NCI-H1417 (cell line): ENCODE measurements at places on chromosomes 4 and X.

GRCh38 chr4:139278912-139279759 lies 889 bp downstream of the MGARP start:
- no peak for DNase-seq

DNA sequence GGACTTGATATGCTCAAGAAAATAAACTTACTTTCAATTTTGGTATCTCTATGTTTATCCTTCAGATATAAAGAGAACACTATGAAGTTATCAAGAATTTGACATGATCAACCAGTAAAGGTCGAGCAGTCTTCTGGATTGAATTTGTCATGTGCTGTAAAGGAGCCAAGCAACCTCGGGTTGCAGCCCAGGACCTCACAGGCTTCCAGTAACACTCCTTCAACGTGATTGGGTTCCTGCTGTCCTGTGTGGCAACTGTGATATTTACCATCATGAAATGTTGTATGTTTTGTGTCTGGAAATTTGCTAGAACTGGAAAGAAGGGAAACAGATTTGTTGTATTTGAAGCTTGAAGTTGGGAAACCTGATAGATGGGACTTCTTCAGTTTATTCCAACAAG lies 52.0 kb upstream of the UGT2B7 start:
- DNase-seq = no peak

DNA sequence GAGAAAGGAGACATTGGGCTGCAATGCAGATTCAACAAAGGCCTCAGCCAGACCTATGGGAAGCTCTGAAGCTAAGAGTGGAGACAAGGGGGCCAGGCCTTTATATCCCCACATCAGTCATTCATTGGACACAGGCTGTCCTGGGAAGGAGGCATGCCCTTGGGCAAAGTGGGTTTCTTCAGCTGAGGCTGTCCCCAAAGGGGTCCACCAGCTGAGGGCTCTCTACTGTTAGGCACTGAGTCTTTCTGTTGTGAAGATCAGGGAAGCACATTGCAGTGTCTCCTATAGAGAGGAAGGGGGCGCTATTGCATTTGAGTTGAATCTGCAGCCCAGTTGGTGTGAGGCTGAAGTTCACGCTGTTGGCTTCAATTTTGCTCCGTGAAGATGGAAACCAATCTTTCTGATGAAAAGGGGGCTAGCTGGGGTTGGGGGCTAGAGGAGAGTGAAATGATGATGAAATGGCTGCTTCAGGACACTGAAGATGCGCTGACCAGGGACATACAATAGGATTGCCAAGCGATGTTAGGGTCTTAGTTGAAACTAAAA lies 48.0 kb downstream of the SLC25A5 start:
- peak; percentile 79 for DNase-seq

DNA sequence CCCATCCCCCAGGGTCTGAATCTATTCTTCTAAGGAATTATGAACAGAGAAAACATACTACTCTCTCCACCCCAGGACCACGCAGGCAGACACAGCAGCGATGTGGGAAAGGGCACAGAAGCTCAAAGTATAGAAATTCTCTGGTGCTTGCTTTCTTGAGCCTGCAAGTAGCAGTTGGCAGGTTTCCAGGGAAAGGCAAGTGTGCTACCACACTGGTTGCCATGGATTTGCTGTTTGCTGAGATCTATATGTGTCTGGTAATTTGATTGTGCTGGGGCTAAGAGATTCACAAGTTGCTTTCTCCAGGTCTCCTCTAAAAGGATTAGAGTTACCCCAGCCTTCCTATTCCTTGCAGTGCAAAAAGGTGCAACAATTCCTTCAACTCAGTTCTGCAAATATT lies 83.1 kb downstream of the GUCY2F start:
- DNase-seq = peak; percentile 63

DNA sequence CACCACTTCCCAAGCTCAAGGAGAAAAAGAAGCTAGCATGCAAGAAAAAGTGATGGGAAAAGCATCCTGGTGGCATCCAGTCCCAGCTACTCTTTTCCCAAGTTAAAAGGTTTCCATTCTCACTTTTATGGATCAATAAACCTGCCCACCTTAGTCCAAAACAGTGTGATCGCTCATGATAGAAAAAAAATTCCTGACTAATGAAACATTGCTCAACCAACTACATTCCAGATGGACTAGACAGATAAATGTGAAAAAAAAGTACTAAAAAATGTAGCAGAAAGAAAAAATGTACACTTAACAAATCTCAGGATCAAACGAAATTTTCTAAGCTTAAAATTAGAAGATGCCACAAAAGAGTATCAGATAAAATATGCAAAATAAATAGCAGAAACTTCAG lies 312.2 kb downstream of the TMA16 start:
- DNase-seq = no peak

DNA sequence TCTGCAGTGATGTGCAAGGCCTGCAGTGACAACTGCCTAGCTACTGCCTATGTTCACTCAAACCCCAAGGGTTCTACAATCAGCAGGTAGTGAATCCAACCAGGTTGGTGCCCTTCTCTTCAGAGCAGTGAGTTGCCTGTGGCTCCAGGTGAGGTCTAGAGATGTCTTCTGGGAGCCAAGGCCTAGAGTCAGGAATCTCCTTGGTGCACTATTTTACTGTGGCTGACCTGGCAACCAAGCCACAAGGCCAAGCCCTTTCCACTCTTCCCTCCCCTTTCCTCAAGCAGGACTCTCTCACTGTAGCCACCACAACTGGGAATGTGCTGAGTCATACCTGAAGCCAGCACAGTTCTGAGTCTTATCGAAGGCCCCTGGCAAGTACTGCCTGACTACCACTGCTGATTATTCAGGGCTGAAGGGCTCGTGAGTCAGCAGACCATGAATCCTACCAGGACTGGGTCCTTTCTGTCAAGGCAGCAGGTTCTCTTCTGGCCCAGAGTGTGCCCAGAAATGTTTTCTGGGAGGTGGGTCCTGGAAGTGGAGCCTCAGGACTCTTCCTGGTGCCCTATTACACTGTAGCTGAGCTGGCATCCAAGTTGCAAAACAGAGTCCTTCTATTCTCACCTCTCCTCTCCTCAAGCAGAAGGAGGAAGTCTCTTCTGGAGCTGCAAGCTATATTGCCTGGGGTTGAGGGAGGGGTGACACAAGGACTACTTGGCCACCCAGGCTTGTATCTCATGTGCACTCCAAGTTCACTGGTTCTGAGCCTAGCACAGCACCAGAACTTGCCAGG lies 111.6 kb downstream of the BTC start:
- no peak for DNase-seq

- no peak for DNase-seq
These were observed 102.9 kb downstream of the RBM47 start for GRCh38 chr4:40526741-40527140.

DNA sequence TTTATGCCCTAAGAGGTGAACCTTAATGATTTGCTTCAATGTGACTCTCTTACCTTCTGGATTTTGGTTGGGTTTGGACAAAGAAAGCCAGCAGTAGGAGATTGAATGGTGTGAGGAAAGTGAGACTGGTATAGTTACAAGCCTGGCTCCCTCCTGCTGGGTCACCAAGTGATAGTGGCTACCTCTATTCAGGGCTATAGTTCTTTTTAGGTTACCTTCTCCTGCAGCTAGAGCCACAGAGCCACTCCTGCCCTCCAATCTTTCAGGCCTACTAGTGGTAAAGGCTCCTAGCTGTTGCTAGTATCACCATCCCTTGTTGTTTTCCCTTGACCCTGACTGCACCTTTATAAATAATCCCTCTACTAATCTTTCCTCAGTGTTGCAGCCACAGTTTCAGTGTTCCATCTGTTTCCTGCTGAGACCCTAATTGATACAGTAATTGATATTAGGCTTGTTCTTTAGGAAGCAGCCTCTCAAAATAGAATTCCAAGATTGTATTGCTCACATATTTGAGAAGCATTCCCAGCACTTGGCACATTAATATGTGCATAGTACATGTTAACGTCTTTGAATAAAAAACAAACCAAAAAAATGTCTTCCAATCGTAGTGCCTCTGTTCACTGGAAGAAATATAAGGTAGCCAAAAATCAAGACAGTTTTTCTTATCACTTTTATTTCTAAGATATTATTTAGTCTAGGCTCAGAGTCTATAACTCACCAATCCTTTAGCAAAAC lies 82.3 kb downstream of the SRPX start:
- DNase-seq = no peak

- no peak for DNase-seq
These were observed 75.9 kb upstream of the LSM6 start for GRCh38 chr4:146099585-146099984.

DNA sequence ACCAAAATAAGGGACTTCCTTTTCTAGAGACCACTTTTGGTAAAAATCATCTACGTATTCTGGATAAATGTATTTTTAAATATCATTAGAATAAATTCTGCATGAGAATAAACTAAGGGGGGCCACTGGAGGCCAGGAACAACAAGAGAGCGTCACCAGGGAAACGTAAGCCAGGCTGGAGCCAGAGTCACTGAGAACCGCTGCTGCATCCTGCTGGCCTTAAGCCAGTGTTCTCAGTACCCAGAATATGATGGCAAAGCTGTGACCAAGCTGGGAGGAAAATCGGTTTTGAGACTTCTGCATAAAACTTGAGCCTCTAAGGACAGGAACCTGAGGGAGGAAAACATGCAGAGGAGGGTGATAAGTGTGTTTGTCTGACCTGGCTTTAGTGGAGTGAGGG lies 63.0 kb upstream of the FAM9A start:
- peak; percentile 40 for DNase-seq

DNA sequence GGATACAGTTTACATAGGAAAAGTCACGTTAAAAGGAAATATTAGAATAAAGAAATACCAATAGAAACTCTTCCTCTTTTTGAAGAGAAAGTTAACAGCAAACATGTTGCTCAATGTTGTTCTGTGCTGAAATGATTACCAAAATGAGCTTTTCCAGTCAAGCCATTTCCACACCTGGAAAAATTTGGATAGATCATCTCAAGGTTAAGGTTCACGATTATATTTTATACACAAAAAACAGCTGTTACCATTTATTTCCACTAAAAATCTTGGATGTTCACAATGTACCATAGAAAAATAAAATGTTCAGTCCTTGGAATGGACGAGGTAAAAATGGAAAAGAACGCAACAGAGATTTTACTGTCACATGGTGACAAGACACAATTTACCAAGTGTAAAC lies 218.7 kb downstream of the SCFD2 start:
- no peak for DNase-seq

DNA sequence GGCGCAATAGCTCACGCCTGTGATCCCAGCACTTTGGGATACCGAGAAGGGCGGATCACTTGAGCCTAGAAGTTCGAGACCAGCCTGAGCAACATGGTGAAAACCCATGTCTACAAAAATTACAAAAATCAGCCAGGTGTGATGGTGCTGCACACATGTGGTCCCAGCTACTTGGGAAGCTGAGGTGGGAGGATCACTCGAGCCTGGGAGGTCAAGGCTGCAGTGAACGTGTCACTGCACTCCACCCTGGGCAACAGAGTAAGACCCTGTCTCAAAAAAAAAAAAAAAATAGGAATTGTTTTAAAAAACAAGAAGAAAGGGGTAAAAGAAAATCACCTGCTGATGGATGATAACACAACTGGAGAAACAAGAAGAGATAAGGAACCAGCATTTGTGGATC lies 38.8 kb downstream of the CHIC2 start:
- no peak for DNase-seq

- DNase-seq = no peak
These were observed 51.3 kb upstream of the AFAP1 start for GRCh38 chr4:7990807-7991459.

GRCh38 chr4:96916711-96917110 lies 1076.8 kb downstream of the PDHA2 start:
- DNase-seq = peak; percentile 64

DNA sequence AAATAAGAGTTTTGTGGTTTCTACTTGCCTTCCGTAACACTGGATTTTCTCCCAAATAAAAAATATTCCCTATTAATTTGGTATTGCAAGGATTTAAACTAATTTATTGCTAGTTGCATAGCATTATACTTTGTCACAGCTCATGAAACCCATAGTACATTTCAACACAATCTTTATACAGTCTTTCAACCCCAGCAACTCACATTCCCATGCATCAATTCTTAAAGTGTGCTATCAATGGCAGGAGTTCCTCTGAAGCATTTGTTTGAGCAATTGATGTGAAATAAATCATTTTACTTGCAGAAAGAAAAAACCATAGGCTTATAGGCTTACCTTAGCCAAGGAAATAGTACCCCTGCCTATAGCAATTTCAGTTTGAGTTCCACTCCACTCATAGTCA lies 251.9 kb downstream of the PAPSS1 start:
- DNase-seq = no peak

- DNase-seq = no peak
These were observed 935.9 kb upstream of the EPHA5 start for GRCh38 chr4:66606215-66606614.

- DNase-seq = no peak
These were observed 400.5 kb downstream of the PDGFC start for GRCh38 chr4:156571146-156571545.

GRCh38 chrX:39690541-39691415 lies 407.0 kb downstream of the BCOR start:
- DNase-seq = peak; percentile 62

GRCh38 chr4:104489731-104490095 lies 5.0 kb downstream of the CXXC4 start:
- no peak for DNase-seq

DNA sequence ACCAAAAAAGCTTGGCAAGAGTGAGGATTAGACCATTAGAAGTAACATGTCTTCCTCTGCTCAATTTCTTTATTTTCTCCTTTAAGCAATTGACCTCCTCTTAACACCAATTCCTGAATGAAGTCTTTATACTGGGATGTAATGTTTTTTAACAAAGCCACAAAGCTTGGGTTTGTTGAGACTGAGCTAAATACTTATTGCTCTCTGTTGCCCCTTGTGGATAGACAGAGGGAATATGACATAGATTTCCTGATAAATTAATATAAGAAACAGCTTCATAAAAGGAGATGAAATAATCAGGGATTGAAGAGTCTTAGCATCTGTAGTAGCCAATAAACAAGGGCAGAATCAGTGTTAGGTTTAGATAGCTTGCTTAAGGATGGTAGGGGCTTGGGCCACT lies 57.6 kb downstream of the CCDC160 start:
- no peak for DNase-seq

DNA sequence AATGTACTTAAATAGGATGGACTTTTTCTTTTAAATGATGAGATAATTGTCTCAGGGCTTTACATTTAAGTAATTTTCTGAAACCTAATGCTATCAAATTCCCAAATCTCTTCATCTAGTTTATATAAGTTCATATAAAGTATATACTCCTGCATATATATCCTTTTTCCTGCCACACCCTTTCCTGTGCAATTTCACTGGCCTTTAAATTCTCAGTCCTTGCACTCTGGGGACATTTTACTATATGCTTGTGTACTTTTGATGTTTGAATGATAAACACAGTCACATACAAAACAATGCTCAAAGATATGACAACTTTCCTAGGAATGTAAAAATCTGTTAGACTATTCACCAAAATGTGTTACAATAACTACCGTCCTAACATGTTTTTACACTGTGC lies 60.1 kb downstream of the NDST4 start:
- no peak for DNase-seq

DNA sequence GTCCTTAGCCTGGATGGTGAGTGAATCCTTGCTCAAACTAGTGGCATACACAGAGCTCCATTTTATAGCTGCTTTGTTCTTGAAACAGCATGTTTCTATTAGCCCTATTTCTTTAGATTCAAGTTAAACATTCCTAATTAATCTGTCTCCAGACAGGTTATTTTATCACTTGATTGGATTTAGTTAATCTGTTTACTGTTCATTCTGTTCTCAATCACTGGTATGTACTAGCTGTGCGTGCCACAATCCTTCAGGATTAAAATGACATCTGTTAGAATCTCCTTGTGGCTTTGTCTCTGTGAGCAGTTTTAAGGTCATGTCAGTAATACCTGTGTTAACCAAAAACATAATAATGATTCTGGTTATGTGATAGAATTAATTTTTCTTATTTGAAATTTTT lies 36.5 kb downstream of the PTPN13 start:
- DNase-seq = no peak
